ENCODE measurements at places on chromosomes 5 and 9.
A peak's percentile ranks its signal among the peaks of the same experiment; 100 is the strongest.

DNA sequence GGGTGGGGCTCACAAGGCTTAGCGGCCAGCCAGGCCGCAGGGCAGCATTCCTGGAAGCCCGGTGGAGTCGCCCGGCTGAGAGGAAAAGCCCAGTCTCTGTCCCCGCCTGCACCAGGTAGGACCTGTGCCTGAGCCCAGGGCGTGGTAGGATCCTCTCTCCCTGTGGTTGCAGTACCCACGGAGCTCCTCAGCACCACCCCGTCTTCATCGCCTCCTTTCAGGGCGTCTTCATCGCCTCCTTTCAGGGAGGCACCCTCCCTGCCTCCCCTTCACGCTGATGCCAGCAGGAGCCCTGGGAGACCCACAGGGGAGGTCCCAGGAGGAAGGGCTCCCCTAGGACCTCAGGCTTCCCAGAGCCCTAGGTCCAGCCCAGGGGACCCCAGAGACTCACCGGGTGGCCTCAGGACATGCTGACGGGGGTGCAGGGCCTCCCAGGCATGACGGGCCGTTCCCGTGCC is 53.3 kb upstream of the NOTCH1 start:
- no peak for DNase-seq

DNA sequence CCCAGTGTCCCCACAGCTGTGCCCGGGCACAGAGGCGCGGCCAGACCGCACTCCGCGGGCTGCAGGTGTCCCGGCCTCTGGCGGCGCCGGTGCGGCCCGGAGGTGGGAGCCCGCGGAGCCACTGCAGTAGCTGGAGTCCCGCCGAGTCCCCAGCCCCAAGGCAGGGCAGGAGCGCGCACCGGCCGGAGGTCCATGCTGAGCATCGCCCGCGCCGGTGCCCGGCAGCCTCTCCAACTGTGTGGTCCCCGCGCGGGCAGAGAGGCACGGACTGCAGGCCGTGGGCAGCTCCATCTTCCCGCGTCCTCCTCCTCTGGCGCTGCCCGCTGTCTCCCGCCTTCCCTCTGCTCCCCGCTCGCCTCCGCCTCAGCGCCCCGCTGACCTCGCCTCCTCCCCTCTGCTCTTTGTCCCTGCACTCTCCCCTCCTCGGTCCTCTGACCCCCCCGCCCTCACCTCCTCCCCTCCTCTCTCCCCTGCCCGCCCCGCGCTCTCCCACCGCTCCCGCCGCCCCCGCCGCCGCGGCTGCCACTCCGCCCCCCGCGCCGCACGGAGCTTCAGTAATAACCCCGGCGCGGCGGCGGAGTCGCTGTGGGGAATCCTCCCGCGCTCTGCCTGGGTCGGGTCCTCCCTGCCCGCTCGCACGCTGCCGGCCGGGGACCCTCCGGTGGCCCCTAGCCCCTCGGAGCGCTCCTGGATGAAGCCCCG is at the start of gene ADAMTS16:
TSS of gene ADAMTS16 (plus strand) at position 554 of the 702 bp plus-strand sequence. CDS start at position 692, 138 bp downstream.
- DNase-seq: no peak

DNA sequence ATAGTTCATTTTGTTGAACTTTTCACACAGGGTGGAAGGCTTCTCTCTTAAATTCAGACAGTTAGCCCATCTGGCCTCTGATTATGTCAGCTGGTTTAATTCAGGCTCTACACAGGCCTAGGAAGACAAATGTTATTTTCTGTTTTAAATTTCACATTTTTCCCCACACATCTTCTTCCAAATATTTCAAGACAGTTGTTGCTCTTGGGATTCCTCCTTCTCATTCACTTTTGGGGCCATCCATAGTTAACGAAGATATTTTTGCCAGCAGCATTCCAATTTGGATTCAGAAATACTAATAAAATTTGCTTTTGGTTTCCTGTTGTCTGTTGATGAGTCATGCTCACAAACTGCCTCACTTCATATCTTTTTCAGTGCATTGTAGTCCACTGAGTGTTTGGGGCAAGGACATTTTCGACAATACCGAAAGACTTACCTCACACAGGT is 475.4 kb downstream of the DMAC1 start:
- DNase-seq: no peak

- no peak for DNase-seq
Observed at GRCh38 chr5:157606046-157606445, 30.5 kb upstream of the ADAM19 start.

DNA sequence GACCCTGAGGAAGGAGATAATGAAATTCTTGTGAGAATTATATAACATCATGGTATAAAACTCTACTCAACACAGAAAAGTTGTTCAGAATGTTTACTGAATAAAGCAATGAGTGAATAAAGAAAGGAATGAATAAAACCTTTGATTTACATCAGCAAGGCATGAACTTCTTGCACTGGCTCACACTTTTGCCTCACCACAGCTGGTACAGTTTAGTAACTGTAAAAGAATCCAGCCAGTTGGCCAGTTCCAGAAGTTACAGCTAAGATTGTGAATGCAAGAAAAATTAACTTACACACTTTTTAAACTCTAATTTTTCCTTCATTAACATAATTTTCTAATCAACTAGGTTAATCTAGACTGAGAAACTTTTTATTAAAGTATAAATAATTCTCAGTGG is 490.9 kb downstream of the NFIB start:
- no peak for DNase-seq

DNA sequence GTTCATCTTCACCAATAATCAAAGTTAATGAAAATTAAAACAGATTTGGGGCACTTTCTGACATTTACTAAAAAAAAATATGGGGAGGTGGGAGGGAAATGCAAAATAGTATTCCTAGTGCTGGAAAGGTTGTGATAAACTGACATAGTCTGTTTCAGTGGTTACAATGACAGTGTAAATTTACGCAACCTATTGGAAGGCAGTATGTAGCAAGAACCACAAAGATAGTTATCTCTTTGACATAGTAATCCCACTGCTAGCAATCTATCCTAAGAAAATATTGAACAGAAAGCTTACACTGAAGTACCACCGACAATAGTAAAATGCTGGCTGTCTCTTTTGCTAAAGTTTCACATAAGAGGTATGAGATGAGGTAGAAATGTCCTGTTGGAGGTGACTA is 15.1 kb upstream of the EPB41L4B start:
- no peak for DNase-seq

- DNase-seq: no peak
Observed at GRCh38 chr5:60826653-60827052, 17.4 kb downstream of the ELOVL7 start.

DNA sequence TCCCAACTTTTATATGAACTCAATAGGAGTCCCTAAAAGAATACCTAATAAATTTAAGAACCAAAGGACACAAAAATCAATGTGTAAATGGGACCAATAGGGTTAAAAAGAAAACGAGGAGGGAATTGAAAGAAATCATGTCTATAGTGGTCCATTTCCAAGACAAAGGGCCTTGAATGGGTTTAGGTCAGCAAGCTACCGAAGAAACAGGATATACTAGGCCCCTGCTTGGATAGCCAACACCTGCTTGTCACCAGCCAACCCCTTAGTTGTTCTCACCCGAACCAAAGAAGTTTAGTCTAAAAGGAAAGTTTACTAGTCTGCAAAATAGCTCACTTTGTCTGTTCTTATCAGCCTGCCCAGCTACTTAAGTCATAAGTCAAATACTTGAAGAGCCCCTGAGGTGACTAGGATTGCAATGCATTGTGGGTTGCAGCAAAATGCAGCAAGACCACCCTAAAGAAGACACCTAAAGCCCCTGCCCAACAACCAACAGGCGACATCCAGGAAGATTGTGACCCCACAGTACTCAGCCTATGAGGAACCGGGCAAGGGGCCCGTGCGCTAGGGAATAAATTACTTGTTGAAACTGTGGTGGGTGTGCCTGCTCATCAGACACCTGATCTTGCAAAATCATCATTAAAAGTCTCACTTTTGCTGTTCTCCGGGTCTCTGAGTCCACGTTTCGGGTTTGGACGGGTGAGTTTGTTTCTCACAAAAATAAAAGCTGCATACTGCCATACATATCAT is 183.9 kb upstream of the PPP1R26 start:
- DNase-seq: no peak

DNA sequence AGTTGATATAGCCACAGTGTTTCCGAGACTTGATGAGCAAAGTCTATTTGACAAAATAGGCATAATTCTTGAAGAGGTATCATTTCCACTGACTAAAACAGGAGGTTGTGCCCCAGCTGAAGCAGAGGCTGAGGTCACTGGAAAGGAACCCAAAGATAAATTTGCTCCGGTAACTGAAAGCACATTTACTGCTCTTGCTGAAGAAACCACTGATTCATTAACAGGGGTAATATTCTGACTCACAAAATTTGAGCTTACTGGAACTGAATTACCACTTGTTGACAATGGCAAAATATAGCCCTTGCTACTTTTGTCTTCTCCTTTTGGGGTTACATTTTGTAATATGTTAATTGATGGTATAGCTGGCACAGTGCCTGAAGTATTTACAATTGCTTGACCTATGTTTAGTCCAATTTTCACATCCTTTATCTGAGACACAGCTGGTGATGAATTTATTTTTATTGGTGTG is 30.2 kb downstream of the MLANA start:
- DNase-seq: no peak

DNA sequence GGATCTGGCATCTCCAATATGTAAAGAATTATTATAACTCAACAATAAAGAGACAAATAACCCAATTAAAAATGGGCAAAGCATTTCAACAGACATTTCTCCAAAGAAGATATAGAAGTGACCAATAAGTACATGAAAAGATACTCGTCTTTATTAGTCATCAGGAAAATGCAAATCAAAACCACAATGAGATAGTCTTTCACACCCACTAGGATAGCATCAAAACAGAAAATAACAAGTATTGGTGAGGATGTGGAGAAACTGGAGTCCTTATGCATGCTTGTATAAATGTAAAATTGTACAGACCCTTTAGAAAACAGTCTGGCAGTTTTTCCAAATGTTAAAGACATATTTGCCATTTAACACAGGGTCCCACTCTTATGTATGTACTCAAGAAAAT is 39.1 kb upstream of the ITGA1 start:
- DNase-seq: no peak

DNA sequence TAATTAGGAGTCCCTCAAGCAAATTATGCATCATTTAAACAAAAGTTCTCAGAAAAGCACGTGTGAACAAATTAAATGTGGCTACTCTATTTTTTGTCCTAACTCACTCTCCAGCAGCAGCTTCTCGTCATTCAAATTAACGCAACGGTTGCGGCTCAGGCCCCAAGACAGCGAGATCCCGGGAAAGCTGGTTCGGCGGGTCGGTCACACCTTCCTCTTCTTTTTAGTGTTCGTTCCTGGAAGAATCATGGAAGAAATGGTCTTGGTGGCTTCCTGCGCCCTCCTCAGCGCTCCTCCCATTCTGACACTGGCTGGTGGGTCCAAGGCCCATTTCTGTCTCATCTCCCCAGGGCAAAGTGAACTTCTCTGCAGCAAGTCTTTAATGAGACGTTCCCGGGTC is 382.8 kb upstream of the IRX1 start:
- no peak for DNase-seq

GRCh38 chr9:121299467-121300282 is 31.7 kb downstream of the GSN start:
- DNase-seq: peak; percentile 24

DNA sequence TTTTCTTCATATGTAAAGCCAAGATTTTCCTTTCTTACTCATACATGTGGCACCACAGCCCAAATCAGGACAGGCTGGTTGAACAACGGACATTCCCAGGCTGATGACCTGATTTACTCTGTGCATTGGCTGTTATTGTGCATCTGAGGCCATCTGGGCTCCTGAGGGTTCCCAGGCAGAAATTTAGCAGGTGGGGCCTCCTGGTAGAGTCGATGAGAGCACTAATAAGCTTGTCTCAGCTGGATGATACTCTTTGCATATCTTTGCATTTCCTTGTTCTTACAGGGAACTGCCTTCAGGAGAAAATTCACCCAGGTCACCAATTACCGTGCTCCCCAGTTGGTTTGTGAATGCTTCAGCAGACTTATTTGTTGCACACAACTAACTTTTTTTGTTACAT is 605.1 kb downstream of the ELAVL2 start:
- no peak for DNase-seq

DNA sequence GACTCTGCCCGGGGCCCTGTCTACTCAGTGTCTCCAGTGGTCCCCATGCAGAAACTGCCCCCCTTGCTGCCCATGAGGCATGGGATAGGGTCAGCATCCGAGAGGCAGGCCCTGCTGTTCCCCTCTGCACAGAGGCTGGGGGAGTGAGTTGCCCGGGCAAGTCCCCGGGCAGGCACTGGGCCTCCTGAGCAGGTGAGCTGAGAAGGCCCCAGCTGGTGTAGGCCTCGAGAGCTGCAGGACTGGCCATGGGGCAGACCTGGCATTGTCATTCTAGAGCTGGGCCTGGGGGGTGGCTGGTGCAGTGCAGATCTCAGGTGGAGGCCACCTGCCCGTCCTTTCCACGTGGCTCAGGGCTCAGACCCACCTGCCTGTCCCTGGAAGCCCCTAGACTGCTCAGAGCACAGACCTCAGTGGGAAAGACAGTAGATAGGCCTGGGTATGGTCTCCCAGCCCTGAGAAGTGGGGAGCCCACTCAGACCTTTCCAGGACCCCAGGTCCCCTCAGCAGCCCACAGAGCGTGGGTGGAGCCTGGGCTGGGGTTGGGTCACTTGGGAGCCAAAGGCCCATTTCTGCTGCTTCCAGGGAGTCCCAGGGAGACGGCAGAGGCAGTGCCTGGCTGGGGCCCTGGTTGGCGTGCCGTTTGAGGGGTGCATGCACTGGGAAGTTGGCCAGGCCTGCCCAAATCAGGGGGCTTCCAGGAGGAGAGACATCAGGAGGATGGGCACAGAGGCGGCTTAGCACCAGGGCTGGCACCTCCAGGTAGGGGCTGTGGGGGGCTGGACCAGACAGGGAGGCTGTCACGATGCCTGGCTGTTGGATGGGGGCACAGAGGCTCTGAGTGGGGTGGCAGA is 4.8 kb upstream of the NOTCH1 start:
- no peak for DNase-seq

DNA sequence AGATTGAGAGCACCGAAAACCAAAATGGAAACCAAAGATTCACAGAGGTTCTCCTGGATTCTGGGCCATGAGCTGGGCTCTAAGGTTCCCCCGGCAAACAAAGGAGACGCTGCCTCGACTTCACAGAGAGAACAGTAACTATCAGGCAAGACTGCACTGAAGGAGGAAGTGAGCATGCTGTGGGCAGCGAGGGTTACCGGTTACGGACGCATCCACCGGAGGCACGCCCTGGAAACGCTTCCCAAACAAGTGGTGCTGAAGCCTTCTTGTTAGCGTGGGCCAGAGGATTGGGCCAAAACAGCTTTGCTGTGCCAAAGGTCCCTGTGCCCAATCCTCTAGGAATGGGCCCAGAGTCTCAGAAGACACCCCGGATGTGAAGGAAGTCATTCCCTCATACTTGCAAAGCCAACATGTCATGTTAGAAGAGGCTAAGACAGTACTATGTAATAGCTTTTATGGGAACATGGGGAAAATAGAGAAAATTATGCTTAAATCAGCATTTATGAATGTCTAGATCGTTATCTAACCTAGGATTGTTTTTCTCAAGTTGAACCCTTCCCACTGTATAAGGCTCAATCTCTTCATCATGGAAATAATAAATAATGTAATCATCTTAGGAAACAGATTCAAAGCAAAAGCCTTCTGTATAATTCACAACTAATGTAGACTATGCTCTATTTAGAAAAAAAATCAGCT is 145.4 kb downstream of the GABBR2 start:
- no peak for DNase-seq
